CD4-positive, alpha-beta T cell treated with Interleukin-17A for 4 hours (primary cell): ENCODE measurements at places on chromosomes 5 and 9.
A peak's percentile ranks its signal among the peaks of the same experiment; 100 is the strongest.

DNA sequence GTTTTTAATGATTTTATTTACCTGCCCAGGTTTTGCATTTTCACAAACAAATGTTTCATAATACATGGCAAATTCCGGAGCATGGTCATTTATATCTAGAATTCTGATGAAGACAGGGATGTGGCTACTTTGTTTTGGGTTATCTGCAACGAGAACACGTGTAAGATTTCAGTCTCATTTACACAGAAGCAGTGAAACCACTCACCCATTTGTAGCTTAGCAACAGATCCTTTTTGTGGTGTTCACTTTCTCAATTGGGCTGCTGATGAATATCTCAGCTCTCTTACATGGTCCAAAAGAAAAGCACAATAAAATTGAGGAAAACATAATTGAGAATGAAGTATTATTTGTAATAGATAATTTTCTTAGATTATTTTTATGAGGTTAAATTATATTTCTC lies 148.6 kb downstream of the CDH9 start:
- no peak for DNase-seq

- no peak for DNase-seq
These were observed 47.0 kb downstream of the SARDH start for GRCh38 chr9:133691191-133691590.

DNA sequence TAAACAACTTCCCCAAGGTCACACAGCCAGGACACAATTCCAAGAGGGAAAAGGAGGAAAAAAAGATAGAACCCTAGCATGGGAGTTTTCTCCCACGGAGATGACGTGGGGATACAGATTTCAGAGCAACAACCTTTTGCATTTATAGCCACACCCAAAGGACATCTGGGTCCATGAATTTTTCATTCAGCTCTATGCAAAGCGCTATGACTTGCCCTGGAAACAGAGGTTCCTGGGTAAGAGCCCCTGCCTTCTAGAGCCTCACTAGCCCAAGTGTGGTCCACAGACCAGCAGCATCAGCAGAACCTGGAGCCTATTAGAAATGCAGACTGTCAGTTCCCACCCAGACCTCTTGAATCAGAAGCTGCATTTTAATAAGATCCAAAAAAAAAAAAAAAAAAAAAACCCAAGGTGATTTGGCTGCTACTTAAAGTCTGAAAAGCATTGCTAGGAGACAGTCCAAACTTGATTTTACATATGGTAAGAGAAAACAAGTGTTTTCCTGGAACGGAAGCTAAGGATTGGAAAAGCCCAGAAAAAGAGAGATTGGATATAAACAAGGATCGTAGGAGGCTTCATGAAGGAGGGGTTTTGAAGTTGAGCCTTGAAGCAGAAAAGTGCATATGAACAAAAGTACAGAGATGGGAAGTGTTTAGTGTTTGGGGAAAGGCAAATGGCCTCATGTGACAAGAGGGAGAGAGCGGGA lies 17.6 kb upstream of the ADAM19 start:
- no peak for DNase-seq

DNA sequence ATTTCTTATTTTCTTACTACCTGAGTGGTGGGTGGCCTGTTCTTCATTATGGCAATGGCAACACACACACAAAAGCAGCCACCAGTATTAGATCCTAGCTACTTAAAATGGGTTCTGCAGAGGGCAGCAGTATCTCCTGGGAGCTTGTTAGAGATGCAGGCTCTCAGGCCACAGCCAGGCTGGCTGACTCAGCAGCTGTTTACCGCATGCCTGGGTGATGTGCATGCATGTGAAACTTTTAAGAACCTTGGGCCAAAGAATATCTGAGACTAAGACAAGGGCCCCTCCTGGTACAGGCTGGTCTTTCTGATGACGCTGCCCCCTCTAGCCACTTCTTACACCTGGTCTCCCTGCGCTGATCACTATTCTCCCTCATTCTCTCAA lies 399.0 kb downstream of the MED10 start:
- no peak for DNase-seq

- no peak for DNase-seq
These were observed 152.5 kb downstream of the PRKACG start for GRCh38 chr9:68861436-68861835.

GRCh38 chr5:104526866-104527265 lies 964.3 kb upstream of the NUDT12 start:
- no peak for DNase-seq

DNA sequence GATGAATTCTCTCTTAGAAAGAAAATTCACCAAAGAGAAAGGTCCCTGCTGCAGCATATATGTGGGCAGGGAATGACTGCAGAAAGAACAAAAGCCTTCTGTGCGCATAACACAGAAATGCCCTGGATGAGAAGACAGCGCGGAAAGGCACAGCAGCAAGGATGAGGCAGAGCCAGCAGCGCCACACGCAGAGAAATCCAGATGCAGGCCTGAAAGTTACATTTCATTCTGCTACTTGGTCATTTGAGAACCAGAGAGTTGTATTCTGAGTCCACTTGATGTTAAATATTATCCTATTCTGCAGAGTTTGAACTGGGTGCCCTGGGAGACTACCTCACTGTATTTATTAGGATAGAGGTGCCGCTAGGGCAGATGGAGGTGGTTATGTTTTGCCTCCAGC lies 68.5 kb downstream of the GLDC start:
- no peak for DNase-seq

- DNase-seq: no peak
These were observed 302.4 kb downstream of the RAB3C start for GRCh38 chr5:58885260-58885659.

DNA sequence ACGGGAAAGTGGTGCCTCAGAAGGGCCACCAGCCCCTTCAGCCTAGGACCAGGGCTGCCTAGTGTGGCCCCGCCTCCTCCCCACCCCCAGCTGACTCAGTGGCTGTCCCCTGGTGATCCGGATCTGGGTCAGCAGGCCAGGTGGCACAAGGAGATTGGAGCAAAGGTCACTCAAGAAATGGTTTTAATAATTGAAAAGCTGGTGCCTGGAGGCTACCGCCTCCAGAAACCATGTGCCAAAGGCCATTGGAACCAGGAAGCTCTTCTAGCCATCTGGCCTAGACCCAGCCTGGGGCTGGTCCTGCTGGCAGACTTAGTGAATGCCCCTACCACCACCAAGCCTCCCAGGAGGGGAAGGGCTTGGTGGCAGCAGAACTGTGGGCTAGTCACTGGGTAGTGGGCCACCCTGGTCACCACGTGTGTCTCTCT lies 1.5 kb downstream of the ST6GALNAC4 start:
- DNase-seq: no peak

- DNase-seq: no peak
These were observed 96.1 kb upstream of the CDKN2B start for GRCh38 chr9:22105005-22105722.

DNA sequence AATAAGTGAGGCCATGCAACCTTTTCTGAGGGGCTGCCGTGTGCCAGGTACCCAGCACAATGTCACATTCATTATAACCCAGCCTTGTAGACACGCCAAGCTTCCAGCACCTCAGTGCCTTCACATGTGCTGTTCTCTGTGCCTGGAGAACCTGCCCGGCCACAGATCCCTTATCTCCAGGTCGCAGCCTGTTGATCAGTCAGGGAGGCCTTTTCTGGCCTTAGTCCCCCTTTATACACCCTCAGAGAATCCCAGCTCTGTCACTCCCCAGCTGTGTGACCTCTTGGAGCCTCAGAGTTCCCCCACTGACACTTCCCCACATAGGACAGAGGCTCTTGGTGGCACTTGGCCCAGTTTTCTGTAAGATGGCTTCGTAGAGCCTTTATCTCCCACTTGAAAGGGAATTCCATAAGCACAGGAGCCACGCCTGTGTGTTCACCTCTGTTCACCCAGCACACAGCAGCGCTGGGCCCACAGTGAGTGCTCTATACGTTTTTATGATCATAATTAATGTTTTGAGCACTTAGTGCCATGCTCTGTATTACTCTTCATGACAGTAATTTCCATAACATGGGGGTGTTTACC lies 38.7 kb downstream of the NEURL1B start:
- DNase-seq: no peak

- no peak for DNase-seq
These were observed 54.8 kb upstream of the NCS1 start for GRCh38 chr9:130117376-130117775.

GRCh38 chr9:96064826-96065481 lies 189.5 kb downstream of the ERCC6L2 start:
- DNase-seq: no peak

DNA sequence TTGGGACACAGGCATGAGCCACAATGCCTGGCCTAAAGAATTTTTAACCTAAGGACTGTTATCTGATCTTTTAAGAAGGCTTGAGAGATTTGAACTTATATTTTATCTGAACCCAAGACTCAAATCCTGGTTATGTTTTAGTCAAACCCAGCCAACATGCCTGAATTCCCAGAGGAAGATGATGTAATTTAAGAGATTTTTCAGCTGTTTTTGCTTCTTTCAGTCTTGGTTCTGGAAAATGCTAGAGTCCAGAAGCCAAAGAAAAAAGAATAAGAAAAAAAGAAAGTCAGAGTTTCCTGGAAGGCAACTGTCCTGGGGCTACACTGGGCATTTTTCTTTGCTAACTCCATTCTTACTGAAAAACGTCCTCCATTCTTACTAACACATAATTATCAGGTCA lies 85.8 kb downstream of the SNX18 start:
- DNase-seq: no peak

GRCh38 chr5:36056422-36056821 lies 10.3 kb downstream of the UGT3A2 start:
- DNase-seq: no peak

DNA sequence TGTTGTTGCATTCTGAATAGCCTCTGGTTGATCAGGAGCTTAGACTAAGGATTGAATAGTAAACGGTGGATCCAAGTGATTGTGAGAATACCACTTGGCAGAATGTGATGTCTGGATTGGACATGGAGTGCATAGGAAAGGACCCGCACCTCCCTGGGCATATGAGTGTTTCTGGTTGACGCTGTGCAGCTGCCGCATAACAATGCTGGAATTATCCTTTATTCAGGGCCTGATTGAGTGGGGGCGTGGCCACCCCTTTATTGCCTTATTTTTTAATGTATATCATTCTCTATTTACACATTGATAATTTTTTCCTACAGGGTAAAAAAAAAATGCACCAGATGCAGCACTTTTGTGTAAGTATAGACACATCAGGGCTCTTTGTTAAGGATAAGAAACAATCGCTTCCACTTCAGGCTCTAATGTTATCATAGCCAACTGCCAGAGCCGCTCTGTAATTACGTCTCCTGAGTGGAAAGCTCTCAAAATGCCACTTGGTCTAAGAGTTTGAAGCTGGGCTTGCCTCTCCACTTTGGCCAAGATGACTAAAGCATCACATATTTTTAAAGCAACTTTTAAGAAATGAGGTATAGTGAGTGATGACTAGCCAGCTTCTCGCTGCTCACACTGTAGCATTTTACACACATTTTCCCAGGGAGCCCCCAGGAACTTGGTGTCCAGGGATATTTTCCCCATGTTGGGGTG lies 5.7 kb downstream of the FGD3 start:
- no peak for DNase-seq

DNA sequence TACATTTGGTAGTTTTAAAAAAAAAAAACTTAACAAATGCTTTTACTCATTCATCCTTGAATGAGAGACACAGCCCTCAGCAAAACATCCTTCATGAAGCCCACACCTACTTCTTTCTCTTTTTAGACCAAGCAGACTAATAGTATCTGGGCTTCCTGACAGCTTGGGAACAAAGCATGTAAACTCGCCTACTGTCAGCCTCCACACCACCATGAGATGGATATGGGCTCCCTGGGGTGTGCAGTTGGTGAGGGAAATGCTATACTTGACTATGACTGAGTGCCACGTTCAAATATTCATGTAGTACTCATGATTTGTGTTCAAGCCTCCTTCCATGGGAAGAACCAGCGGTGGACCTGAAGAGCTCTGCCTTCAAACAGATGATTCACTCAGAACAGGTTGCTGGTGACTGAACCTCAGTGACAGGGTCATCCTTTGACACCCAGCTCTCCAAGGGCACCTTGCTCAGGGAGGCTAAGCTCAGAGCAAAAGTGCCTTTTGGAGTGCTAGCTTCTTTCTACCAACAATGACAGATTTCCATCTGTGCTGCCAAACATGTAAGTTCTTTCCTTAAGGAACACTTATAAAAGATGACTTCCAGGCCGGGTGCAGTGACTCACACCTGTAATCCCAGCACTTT lies 36.8 kb downstream of the SLC22A5 start:
- peak; percentile 47 for DNase-seq

DNA sequence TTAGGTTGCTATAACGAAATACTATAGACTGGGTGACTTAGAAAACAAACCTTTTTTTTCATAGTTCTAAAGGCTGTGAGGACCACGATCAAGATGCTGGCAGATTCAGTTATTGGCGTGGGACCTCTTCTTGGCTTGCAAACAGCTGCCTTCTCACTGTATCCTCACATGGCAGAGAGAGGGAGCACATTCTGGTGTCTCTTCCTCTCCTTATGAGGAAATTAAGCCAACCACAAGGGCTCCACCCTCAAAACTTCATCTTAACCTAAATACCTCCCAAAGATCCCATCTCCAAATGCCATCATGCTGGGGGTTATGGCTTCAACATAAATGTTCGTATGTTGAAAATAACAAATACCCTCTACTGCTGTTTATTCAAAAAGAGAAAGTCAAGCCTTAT lies 197.1 kb downstream of the CEMIP2 start:
- DNase-seq: no peak

GRCh38 chr5:173236531-173237142 lies 1.6 kb upstream of the NKX2-5 start:
- DNase-seq: no peak

DNA sequence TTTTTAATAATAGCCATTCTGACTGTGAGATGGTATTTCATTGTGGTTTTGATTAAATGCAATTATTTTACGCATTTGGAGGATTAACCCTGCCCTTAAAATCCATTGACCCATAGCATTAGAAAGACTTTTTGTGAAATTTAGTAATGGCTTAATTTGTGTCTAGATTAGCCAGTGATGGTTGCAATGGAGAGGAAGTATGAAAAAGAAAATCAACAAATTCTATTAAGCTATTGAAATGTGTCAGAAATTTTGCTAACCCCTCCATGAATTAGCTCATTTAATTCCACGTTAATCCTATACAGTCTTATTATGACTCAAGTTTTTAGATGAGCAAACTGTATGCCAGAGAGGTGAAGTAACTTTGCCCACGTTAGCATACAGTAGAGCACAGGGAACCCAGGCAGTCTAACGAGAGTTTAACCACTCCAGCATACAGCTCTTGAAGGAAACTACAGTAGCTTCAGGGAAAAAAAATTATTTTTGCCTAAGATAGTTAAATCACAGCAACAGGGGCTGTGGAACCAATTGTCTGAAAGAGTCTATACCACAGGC lies 158.2 kb upstream of the PPP2R2B start:
- no peak for DNase-seq

DNA sequence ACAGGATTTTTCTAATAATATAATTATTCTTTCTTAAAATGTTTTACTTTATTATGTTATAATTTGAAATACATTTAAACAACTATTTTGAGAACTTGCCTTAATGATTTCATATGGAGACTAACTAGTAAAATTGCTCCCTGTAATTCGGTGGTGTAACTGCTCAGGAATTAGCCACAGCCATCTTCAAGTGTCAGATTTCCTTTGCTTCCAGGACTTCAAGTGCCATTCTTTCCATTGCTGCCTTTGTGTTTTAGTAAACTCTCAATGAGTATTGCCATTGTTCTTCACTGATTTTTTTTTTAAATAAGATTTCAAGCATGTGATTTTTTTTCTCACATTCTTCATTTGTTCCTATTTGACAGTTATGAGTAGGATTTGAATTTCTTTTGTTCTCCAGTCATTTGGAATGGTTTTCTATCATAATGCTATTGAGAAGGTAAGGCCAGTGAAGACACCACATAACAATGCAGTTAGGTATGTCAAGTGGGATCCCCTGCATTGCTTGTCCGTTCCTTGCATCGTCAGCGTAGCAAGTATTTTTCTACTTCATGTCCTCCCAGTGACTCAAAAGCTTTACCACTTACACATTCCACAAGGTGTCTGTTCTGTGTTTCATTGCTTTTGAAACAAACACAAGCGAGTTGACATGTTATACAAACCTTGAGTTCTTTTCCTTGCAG lies 83.7 kb downstream of the LNPEP start:
- DNase-seq: no peak
